ENCODE measurements at places on chromosomes 16 and 17.
A peak's percentile ranks its signal among the peaks of the same experiment; 100 is the strongest.

DNA sequence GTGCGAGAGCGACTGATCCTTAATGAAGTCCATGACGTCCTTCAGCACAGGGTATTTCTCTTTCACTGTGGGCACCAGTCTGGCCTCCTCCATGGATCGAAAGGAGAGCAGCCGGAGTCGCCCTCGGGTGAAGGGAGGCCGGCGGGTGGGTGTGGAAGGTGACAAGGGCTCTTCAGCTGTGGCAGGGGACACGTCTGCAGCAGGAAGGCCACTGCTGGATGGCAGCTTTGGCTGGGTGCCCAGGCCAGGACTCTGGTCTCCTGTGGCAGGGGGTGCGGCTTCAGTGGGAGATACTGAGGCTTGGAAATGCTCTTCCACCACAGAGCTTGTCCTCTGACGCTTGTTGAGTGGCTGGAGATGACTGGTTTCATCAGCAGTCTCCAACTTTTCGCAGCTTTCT lies 78.5 kb downstream of the ZZEF1 start:
- no peak for DNase-seq

- peak; percentile 20 for DNase-seq
Observed at GRCh38 chr17:80029258-80029974, 6.3 kb downstream of the TBC1D16 start.

GRCh38 chr16:27378871-27379481 lies 23.0 kb upstream of the IL21R start:
- DNase-seq: no peak

- no peak for DNase-seq
Observed at GRCh38 chr17:9024497-9024896, 3.2 kb downstream of the NTN1 start.

DNA sequence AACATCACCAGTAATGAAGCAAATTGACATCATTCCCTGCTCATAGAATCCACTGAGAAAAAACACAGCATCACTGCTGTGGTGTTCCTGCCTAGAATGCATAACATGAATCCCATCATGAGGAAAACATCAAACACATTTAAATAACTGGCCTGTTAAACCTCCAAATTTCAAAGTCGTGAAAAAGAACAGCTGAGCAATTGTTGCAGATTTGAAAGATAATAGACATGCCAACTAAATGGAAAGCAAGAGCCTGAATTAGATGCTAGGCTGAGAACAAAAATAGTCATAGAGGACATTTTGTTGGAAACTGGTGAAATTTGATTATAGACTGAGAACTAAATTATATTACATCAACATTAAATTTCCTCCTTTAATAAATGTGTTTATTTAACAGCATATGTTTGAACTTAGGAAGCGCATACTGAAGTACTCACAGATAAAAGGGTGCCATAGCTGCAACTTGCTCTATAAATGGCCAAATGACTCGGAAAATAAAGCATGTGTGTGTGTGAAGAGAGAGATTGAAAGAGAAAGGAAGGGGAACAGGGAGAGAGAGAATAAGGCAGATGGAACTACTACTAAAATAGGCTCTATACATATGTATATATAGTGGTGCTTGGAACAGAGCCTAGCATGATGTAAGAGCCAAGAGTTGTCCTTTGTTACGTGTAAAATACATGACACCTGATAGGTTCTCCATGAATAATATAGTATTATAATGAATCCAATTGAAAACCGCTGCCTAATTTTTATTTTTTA lies 305.0 kb upstream of the MON1B start:
- DNase-seq: no peak

- DNase-seq: no peak
Observed at GRCh38 chr16:35198223-35199199, 1739.1 kb downstream of the TP53TG3F start.

DNA sequence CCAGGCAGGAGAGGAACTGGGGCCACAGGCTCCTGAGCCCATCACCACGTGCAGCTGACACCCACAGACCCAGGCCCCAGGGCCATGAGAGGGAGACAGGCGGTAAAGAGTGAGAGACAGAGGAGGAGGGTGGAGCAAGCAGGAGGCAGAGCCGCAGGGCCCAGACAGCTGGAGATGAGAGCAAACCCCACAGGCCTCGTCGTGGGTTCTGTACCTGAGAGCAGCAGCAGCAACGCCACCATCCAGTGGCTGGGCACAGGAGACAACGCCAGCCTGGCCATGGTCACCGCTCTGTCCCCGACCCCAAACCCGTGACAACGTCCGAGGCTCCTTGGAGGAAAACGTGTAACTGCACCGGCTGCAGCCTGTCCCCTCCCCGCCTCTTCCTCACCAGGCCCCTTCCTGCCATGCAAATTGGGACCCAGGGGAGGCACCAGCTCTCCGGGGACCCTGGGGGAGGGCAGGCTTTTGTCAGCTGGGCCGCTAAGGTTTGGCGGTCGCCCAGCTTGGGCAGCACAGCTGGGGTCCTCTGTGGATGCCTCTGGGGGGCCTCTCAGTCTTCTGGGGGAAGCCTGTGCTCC lies at the start of gene CD79B:
Gene CD79B, minus strand, starts transcription at position 351 of the 581 bp plus-strand sequence. Its CDS starts 70 bp downstream, at position 281.
- no peak for DNase-seq

GRCh38 chr16:807347-808084 lies 7.0 kb upstream of the GNG13 start:
- DNase-seq: peak; percentile 92

DNA sequence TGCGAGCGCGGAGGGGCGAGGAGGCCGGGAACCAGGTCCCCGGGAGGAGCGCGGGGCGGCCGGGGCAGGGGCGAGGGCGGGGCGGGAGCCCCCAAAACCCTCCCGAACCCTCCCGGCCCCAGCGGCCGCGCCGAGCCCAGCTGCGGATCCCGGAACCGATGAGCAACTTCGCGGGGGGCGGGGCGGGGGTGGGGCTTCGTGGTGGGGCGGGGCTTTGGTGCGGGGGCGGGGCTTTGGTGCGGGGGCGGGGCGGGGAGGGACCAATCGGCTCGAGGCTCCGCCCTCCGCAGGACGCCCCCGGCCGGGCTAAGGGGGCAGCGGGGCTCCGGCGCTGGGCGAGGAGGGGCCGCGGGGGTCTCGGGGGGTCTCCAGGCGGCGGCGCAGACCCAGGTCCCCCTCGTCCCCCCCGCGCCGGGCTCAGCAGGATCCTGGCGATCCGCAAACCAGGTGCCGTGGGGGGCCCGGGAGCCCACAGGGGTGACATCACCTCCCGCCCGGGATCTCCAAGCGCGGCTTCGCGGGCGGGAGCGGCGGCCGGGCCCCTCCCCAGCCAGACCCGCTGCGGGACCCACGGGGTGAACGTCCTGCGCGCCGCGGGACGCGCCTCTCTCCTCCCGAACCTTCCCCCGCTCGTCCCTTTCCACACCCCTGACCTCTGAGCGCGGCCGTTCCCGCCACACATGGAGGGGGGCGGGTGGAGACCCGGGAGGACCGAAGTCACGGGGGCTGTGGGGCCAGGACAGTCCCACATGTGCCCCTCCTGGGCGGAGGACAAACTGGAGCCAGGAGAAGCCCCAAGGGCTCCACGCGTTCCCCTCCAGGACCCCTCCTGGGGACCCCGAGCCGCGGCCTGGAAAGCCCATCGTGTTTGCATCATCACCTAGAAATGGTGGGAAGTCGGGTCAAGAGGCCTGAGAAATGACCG lies at the start of gene ABR:
Gene ABR, minus strand, starts transcription at position 164 of the 925 bp plus-strand sequence. CDS start 254 bp downstream, outside the sequence.
- no peak for DNase-seq

GRCh38 chr17:32553168-32553567 lies 66.4 kb downstream of the CDK5R1 start:
- peak; percentile 56 for DNase-seq

GRCh38 chr16:69818891-69819545 lies 56.9 kb downstream of the WWP2 start:
- DNase-seq: no peak

GRCh38 chr16:30096105-30096861 lies at the start of gene YPEL3:
TSS of gene YPEL3 (minus strand) at chr16:30096213. CDS start at chr16:30095482, 731 bp downstream.
- peak; percentile 94 for DNase-seq

DNA sequence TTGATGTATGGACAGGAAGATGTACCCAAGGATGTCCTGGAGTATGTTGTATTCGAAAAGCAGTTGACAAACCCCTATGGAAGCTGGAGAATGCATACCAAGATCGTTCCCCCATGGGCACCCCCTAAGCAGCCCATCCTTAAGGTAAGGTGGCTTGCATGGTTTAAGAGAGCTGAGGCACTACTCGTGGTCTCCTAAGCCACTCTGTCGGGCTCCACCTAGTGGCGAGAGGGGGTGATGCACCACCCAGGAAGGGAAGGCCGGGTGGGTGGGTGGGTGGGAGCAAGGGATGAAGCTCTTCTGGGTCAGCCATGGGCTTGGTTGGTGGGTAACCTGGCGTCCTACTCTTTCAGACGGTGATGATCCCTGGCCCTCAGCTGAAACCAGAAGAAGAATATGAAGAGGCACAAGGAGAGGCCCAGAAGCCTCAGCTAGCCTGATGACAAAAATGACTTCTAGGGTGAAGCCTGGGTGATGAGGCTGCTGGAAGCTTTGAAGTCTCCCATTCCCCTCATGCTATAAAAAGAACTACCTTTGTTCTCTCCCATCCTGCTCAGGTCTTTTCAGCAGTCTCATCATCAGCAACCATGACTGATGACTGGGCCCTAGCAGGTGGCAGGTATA lies 21.5 kb downstream of the GPR179 start:
- peak; percentile 60 for DNase-seq

- DNase-seq: peak; percentile 70
Observed at GRCh38 chr16:84643674-84644073, 4.6 kb upstream of the KLHL36 start.

DNA sequence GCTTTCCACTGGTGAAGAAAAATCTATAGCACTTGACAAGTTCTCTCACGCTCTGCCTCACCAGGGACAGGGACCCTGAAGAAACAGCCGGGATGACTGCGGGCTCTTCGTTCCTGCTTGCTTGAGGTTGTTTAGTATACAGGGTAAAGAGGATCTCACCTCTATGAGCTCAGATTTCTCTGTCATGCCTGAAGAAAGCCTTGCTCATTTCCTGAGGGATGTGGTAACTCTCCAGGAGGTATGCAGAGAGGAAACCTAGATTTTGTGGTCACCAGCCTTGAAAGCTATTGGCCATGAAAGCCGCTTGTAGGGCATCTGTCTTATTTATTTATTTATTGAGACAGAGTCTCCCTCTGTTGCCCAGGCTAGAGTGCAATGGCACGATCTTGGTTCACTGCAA lies 23.2 kb downstream of the USP43 start:
- peak; percentile 93 for DNase-seq

DNA sequence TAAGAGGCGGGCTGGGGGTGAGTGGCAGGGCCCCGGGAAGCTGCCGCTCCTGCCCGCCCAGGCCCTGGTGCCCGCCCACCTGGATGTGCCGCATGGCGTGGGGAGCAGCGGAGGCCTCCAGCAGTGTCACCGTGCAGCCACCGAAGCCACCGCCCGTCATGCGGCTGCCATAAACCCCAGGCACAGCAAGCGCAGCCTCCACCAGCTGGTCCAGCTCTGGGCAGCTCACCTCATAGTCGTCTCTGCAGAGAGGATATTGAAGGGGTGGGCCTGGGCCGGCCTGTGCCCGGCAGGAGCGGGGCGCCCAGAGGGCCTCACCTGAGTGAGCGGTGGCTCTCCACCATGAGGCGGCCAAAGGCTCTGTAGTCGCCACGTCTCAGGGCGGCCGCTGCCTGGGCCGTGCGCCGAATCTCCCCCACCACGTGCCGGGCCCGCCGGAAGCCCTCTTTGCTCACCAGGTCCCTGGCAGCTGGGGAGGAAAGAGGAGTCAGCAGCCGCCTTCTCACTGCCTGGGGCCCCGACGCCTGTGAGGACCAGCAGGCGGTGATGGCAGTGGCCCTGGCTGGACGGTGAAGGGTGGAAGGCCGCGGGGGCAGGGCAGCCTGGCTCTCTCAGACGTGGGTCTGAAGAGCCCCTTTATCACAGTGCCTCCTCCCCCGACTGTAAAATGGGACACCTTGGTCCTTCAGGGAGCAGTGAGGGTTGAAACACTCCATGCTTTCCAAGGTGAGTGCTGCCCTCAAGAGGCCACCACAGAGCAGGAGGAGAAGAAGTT lies 6.7 kb downstream of the GALK1 start:
- no peak for DNase-seq

- no peak for DNase-seq
Observed at GRCh38 chr16:65098916-65099315, 22.9 kb downstream of the CDH11 start.

DNA sequence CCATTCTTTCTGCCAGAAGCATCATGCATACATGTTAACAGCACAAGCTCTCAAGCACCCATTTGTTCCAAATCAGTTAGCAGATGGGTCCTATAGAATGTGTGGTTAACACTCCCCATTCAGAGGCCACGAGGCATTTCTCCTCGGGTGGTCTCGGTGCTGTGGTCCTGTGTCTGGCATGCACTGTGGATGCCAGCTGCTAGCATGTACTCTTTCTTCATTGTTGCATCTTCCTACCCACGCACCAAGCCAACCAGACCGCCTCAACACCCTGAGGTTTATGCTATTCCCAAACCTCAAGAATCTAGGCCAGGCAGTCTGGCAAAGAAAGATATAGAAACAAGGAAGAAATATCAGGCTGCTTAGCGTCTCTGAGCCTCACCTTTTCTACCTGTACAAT lies 27.8 kb upstream of the MRTFB start:
- no peak for DNase-seq

DNA sequence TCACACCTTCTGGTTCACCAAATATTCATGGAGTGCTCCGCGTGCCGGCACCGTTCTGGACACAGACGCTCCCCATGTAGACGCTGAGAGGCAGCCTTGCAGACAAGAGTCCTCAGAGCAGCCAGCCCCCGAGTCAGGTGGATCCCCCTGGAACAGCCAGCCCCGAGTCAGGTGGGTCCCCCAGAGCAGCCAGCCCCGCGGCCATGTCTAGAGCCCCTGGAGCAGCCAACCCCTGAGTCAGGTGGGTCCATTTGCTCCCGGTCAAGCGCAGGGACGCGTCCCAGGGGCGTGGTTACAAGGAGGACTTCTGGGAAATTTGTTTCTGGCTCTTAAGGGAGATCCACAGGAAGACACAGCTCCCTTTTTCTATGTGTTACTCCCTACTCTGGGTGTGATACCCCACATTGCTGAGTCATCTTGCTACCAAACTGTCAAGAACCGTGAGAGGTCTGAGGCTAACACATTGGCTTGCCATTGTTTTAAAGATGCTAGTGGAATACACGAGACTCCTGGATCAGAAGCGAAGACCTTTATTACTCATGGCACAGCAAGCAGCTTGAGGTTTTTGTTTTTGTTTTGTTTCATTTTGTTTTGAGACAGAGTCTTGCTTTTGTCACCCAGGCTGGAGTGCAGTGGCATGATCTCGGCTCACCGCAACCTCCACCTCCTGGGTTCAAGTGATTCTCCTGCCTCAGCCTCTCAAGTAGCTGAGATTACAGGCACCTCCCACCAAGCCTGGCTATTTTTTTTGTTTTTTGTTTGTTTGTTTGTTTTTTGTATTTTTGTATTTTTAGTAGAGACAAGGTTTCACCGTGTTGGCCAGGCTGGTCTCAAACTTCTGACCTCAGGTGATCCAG lies 43.3 kb upstream of the CBFA2T3 start:
- DNase-seq: no peak

- DNase-seq: peak; percentile 27
Observed at GRCh38 chr17:17929655-17930380, 42.4 kb downstream of the TOM1L2 start.
